ENCODE measurements at places on chromosomes 2 and 18. TPM values are rescaled to one million over a fixed set of nuclear protein-coding genes. Genes with fewer than 3 reads are reported as not detected.

The GNAL gene
- total RNA-seq: 3.0 TPM

DNA sequence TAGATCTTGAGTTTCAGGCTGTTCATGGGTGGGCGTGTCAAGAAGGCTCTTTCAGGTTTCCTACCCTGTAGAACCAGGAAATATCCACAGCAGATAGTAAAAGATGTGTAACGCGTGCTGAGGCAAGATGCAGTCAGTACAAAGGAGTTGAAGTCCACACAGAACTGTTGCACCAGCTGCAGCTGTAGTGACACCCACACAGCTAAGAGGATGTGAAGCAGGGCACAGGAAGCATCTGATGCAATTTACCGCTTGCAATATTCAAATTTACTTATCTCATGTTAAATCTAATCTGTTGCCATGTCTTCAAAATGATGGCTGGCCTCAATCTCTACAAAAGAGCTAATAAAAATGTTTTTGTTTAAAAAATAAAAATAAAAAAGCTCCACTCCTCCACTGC is 132.8 kb downstream of the ARHGAP15 start:
- no peak for DNase-seq

DNA sequence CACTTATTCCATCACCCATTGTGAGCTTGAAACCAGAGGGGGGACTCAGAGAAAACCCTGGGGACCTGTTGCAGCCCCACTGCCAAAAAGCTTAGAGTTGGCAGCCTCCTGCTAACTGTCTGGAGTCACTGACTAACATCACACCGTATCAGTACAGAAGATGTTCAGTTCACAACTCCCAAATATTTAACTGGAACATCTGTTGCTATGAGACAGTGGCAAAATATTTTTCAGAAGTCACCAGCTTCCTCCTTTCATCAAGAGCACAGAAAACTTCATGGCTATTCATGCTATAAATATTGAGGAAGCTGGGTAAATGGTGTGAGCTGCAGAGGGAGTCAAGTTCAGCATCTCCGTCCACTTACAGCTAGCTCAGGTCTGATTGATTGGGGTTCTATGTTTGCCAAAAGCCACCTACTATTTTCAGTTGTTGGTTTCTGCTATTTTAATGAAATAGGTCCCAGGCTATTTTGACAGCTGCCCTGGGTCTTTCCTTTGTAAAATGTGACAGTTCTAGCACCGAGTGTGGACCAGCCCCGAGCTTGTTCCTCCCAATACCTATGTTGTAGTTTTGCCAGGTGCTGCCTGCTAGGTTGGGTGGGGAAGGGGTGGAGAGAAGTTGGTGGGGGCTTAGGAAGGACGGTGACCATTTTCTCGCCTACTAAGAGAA is 9.8 kb downstream of the TUBB6 start:
- DNase-seq: no peak

GRCh38 chr2:317501-318424 is 29.9 kb upstream of the ALKAL2 start:
- no peak for DNase-seq

GRCh38 chr2:190272457-190272842 is 47.2 kb downstream of the HIBCH start:
- no peak for DNase-seq

The FEV gene
- not detected for total RNA-seq

DNA sequence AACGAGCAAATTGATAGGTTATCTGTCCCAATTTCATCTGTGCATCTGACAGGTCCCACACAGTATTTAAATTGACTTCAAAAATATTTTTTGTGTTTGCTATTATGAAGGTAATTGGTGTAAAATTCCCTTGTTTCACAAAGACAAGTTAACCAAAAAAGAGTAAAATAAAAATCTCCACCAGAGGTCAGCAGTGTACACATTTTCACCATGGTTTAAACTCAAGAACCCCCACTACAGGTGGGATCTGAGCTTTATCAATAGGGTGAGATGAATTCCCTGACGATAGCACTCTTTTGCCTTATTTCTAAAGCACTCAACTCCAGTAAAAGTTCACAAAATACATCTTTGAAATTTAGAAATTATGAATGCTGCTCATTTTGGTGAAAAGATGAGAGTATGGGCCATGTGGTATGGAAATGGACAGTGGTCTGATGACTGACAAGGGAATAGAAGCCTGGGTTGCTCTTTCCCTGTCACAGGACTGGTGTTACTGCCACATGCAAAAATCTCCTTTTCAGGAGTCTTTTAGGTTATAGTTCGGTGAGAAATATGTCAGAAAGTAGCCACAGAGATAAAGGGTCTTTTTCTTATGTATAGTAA is 68.0 kb downstream of the SERPINB8 start:
- no peak for DNase-seq

Data from left cardiac atrium (tissue), 4 donors.